Left ventricle myocardium inferior (tissue), 1 donor: ENCODE measurements at places on chromosomes 1 and 21. TPM values are rescaled to one million over a fixed set of nuclear protein-coding genes. Genes with fewer than 3 reads are reported as not detected.

The BRDT gene
- not detected for total RNA-seq

The RRP1 gene
- total RNA-seq: 8.5 TPM

DNA sequence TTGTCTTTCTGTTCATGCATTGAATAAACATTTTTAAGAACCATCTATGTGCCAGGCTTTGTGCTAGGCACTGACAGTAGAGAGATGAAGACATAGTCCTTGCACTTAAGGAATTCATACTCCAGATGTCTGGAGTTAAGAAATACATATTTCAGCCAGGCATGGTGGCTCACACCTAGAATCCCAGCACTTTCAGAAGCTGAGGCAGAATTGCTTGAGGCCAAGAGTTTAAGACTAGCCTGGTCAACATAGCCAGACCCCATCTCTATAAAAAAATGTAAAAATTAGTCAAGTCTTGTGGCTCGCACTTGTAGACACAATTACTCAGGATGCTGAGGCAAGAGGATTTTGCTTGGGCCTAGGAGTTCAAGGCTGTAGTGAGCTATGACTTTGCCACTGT, 18.6 kb upstream of the YTHDF2 start:
- DNase-seq: no peak

- DNase-seq: no peak
Observed at GRCh38 chr1:66443793-66444192, 90.2 kb upstream of the SGIP1 start.

DNA sequence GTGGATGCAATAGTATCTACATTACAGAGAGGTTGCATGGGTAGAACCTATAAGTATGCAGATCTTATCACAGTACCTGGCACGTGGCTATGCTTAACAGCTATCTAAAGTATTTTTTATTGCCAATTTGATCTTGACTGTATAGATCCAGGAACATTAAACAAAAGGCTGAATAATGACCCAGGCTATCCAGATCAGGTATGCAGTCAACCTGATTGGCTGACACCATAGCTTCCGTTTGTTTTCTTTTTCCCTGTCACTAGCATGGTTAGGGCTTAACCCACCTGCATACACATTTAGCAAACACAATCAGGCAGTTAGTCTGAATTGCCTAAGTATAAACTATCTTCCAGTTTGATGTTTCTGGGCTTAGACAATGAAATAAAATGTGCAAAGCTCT, 264.9 kb upstream of the PLXNA2 start:
- DNase-seq: no peak

DNA sequence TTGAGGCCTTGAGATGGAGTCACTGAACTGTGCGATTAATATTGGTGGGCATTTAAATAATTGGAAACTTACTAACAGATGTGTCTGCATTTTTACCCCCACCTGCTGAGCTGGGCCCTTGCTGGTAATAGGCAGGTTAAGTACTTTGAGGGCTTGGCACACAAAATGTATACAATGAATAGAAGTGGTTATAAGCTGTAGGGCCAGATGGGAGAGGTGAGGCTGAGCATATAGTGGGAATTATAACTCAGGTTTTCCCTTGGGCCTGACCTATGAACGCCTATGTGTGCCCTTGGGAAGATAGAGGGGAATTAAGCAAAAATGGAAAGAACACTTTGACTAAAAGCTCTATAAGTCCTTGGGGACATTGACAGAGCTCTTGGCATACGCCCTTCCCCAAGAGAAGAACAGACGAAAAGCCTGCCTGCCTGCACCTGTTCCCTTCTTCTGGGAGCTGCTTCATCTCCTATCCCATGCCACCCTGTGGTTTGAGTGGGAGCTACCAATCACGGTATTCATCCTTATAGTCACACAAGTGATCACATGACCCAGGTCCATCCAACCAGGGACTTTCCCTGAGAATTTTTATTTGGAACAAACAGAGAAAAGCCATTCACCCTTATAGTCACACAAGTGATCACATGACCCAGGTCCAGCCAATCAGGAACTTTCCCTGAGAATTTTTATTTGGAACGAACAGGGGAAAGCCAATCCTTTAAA, 260.7 kb upstream of the CSF3R start:
- DNase-seq: no peak

- DNase-seq: peak; percentile 87
Observed at GRCh38 chr1:39691383-39692151, at the start of gene HPCAL4. Gene HPCAL4, minus strand, starts transcription at chr1:39691433. Its CDS starts 6,830 bp downstream, at chr1:39684603.
